ENCODE measurements at places on chromosomes 16 and 17.

- DNase-seq: no peak
Observed at GRCh38 chr16:3488801-3489200, 6.5 kb downstream of the C16orf90 start.

DNA sequence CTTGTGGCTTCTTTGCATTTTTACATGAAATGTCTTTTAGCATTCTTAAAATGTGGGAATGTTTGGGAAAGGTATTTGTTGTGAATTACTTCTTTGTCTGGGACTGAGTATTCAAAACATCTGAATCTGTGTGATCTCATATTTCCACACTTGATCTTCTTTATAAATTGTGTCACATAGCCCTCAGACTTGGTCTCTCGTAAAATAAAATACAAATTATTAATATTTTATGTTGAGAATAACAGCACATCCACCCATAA is 81.9 kb downstream of the TUBD1 start:
- no peak for DNase-seq

DNA sequence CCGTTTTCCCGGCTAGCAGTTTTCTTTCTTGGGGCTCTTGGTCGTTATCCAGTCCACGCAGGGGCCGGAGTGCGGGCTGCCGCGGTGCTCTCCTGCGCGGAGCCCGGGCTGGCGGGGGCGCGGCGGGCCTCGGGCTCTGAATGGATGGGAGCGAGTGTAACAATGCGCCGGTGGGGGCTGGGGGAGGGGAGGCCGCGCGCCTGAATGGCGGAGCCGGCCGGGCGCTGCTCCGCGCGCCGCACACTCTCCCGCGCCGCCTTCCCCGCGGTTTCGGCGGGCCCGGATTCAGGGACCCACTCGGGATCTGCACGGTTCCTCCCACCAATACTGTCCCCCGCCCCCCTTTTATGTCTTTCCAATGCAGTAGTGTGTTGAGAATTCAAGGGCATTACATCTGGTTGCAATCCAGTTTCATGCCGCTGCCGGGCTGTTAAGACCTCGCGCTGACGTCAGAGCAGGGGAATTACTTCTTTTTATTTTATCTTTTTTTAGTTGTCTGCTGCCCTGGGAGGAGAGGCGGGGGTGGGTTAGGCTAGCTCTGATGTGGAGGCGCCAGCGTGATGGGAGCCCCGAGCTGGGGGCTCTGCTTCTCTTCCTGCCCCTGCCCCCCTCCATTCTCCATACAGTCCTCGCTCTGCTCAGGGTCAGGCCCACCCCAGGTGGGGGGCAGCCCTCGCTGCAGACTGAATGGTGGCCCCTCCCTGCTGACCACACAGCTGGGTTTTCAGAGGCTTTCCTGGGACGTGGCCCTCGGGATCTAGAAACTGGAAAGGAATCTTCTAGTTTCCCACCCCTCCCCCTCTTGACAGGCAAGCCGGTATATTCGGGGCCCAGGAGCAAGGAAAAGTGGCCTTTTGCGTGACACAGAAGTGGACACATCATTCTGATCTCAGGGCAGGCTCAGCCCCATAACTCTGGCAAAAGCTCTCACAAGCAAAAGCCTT is 1.8 kb downstream of the RAI1 start:
- DNase-seq: peak; percentile 37

DNA sequence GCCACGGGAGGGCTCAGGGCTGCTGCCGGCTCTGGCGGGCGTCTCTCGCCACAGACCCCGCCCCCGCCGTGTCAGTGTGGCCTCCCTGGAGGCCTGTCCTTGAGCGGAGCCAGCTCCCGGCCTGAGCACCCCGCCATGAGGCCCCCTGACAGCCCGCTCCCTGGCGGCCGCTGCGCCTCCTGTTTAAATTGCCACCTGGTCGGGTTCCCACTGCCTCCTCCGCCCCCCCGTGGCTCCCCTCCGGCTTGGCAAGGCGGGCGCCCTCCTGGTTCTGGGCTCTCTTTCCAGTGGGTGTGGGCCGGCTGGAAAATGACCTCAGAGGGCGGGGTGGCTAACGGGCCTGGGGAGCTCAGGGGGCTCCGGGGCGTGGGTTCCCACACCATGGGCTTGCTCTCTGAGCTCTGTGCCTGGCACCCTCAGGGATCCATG is 42.1 kb upstream of the SSTR5 start:
- DNase-seq: no peak

GRCh38 chr17:60524463-60525327 is 1.3 kb downstream of the APPBP2 start:
- no peak for DNase-seq

DNA sequence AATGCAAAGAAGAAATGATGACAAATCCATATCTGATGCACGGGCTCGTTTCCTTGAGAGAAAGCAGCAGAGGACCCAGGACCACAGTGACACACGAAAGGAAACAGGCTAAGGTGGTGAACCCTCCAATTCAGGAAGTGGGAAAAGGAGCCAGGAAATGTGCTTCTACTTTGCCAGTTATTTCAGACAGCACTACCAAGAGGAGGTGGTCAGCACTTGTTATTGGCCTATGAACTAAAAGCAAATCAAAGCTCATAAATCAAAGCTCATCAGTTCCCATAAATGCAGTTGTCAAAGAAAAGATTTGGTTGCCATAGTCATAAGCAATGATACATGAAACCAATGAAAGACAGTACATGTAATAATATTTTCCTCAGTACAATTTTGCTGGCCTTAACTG is 12.6 kb upstream of the CLTC start:
- DNase-seq: no peak

DNA sequence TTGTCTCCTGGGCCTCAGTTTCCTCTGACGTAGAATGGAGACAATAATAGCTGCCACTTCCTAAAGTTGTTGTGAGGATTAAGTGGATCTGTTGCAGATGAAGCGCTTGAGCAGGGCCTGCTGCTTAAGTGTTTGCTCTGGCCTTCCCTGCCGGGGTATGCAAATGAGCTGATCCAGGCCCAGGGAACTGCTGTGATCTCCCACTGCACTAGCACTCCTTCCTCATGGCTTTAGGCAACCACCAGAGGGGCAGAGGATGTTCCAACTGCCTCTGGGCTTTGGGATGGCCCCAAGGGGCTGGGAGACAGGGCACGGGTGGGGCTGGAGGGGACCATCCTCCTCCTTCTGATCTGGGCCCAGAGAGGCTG is 6.2 kb downstream of the SBK1 start:
- no peak for DNase-seq

DNA sequence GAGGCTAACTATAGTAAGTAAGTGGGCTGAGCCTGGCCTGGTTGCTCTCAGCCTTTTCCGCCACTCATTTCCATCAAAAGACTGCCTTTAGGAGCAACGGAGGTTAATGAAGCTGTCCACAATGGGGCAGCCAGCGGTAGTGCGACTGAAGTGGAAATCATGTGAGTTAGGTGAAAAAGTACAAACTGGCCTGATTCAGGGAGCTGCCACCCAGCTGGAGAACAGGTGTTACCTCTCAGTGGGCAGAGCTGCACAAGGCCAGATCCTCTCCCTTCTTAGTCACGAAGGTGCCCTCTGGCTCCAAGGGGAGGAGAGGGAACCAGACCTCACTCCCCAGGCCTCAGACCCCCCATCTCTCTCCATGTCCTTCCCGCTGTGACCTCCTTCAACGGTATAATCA is 34.4 kb upstream of the CDRT4 start:
- no peak for DNase-seq

DNA sequence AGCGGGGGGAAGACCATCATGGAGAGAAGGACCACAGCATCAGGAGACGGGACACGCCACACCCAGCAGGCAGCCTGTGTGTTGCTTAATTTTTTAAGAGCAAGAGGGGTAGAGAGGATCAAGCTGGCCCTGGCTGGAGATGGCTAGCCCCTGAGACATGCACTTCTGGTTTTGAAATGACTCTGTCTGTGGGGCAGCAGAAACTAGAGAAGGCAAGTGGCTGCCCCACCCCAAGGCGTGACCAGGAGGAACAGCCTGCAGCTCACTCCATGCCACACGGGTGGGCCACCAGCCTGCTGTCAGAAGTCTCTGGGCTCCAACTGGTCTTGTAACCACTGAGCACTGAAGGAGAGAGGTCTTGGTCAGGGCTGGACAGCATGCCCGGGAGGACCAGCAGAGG is 75.5 kb downstream of the SOCS1 start:
- DNase-seq: no peak

- no peak for DNase-seq
Observed at GRCh38 chr16:76824791-76825190, 366.2 kb upstream of the MON1B start.

- no peak for DNase-seq
Observed at GRCh38 chr16:11884035-11884434, 31.7 kb downstream of the GSPT1 start.

DNA sequence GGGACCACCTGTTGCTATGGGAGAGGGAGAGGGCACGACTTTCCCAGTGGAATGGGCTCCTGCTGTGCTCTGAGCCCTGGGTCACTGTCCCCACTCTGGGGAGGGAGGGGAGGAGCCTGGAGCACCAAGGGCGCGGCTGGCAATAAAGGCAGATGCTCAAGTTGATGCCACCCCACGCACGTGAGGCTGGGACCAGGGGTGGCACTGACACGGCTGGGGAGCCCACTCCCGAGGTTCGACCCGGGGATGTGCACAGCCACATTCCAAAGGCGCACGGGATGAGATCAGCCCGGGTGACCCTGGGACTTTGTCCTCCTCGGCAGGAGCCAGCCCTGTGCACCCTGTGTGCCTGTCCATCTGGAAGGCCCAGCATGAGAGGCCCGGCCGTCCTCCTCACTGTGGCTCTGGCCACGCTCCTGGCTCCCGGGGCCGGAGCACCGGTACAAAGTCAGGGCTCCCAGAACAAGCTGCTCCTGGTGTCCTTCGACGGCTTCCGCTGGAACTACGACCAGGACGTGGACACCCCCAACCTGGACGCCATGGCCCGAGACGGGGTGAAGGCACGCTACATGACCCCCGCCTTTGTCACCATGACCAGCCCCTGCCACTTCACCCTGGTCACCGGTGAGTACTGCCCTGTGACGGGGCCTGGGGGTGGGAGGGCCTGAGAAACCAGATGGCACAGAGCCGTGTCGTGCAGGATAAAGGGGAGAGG is at the start of gene ENPP7:
Gene ENPP7, plus strand, starts transcription at position 175 of the 715 bp plus-strand sequence. Its CDS starts 197 bp downstream, at position 372.
- DNase-seq: no peak

DNA sequence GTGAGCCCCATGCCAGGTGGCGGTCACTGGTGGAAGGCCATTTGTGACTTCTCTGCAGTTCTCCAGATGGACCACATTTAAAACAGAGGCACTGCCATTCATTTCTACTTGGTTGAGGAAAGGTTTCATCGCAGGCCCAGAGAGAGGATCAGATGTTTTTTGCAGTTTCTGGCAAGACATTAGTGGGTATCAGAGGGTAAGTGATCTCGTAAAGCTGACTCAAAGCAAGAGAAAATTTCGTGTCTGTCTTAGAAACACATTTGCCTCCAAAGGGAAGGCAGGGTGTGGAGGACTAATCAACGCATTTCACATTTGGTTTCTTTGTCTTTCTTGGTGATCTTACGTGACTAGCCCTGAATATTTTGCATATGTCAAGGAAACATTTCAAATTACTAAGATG is 81.8 kb downstream of the PRKCB start:
- no peak for DNase-seq

DNA sequence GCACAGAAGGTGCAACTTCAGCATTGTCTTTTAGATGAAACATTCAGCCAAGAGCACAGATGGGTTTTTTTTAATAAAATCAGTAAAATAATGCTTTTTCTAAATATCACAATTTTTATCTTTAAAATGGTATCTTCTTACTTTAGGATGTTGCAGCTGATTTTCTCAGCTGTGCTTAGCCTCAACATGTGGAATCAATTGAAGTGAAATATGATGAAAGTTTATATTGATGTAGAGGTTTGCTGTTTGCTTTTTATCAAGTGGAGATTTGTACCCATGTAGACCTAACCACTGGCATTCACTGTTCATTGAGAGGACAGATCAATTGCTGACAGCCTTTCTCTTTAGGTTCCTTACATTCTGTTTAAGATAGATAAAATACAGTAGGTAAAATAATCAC is 107.8 kb downstream of the CYB561 start:
- no peak for DNase-seq

- DNase-seq: no peak
Observed at GRCh38 chr16:19348578-19349315, 63.2 kb downstream of the CLEC19A start.

DNA sequence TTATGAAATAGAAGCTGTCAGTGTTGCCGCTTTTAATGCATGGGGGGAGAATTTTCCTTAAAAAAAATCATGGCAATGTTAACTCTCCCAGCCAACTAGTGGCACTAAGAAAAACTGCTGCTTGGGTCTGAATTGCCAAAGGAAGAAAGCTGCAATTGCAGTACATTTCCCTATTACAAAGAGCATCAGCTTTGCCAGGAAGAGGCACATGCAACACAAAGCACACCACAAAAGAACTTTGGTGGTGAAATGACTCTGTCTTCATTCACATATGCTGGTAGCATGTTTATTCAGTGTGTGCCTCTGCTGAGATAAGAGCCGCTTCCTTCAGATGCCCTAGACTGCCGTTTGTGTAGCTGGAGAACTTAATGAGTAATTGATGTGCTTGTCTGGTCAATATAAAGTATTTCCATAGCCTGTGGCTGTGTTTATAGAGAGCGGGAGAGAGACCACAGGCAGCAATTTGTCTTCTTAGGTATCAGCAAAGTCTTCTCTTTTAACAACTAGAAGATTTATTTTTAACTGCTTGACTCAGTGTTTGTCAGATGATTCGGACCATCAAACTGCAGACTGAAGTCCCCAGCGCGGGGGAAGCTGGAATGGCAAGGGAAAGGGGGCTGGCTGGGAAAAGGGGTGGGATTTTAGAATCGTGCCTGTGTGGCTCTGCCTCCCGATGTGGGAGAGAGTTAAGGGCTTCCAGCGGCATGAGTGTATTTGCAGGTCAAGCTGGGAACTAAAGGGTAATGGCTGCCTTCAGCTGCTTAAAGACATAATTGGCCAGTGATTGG is 115.1 kb downstream of the MRTFB start:
- DNase-seq: no peak

DNA sequence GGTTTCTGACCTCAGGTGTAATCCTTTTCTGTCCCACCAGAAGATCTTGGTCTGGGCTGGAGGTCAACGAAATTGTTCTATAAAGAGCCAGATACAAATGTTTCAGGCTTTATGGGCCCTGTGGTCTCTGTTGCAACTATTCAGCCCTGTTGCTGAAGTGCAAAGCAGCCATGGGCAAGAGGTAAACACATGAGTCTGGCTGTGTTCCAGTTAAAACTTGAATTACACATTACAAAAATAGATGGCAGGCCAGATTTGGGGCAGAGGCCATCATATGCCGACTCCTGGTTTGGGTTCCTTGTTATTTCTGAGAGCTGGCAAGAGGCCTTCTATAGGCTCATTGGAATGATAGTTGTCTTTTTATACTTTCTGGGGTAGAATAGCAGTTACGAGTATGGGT is 114.4 kb downstream of the SDR42E1 start:
- DNase-seq: no peak

- DNase-seq: no peak
Observed at GRCh38 chr16:49816875-49817274, 39.0 kb downstream of the ZNF423 start.

GRCh38 chr16:53898993-53899392 is 195.0 kb downstream of the FTO start:
- DNase-seq: no peak
